ENCODE measurements at places on chromosomes 16 and 17. TPM values are rescaled to one million over a fixed set of nuclear protein-coding genes. Genes with fewer than 3 reads are reported as not detected.

DNA sequence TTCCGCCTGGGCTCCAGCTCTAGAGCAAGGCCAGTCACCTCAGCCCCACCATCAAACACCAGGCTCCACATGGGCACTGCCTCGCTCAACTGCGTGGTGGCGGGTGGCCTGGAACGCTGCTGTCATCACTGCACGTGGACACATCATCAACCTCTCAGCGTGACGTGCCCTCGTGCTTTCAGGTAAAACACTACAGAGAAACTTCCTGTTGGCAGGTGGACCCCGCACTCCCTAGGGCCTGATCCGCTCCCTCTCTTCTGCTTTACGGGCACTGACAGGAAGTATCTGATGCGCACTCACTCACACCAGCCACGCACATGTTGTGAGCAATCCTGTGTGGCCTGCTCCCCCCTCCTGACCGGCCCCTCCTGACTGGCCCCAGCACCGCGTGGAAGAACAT is 87.4 kb downstream of the ANKRD11 start:
- peak; percentile 52 for DNase-seq

- DNase-seq = no peak
These were observed 121.5 kb downstream of the PCTP start for GRCh38 chr17:55872374-55872773.

DNA sequence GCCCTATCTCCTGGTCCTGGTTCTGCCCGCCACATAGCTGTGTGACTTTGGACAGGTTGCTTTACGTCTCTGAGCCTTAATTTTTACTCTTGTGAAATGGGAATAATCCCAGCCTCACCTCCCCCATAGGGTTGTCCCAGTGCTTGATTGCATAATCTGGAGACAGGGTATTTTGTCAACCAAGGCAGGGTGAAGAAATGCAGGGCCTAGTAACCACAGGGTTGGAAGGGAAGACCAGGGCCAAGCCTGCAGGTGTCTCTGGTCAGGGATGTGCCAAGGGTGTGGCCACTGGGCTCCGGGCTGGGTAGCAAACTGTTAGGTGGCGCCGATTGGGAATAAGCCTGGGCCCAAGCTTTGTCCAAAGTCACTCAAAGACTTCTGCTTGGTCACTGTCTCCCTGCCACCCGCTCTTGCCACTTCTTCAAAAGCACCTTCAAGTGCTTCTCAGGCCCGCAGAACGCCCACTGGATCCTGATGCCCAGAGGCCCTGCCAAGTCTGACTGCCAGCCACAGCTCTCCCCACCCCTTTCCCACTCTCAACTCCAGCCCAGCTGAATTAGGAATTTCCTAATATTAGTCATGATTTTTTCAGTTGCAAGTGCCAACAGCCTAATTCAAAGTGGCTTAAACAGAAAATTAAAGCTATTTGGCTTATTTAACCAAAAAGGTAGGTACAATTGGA is 20.6 kb upstream of the COL1A1 start:
- DNase-seq = no peak

- DNase-seq = no peak
These were observed 55.4 kb downstream of the TENT4B start for GRCh38 chr16:50208460-50208931.

DNA sequence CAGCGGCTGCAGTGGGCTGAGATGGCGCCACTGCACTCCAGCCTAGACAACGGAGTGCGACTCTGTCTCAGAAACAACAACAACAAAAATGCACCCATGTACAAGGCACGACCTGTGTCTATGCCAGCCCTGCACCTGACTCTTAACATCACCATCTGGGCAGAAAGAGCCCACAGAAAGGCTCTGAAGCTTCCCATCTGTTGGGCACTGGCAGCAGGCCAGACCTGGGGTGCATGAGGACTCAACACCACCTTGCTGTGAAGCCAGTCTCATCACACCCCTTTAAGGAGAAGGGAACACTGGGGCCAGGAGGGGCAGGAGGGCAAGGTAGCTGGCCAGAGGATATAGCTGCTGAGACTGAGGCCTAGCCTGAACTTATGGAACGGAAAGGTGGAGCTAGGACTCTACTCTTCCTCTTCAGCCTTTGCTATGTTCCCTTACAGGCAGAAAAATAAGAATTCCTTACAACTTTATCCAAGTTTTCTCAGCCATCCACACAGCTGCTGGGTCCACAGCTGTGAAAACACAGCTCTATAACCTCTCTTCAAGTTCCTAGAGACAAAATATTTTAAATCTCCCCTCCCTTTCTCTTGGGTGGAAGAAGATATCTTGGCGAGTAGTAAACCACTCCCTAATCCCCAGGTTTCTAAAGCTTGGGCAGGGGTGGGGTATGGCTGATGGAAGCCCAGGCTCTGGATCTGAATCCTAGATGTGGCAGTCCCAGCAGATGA is 2.8 kb downstream of the ELOB start:
- DNase-seq = no peak

DNA sequence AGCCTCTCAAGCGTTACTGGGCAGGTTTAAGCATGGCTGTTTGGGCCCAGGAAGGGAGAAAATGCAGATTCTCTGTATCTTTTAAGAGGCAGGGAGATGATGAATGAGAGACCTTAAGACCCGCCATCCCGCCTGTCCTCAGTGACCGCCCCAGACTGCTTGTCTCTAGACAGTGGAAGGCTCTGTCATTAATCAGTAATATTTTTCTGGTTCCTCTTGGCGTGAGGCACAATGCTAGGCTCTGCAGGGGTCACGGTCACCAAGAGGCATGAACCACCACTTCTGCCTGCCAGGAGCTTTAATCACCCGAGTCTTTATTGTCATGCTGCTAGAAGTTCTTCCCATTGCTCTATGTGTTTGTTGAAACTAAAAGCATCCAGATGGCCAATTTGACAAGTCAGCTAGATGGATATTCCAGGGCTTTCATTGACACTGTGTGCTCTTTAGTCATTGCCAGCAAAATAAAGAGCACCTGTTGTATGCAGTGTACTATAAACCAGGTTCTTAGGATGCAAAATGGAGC is 3.2 kb downstream of the SLC6A2 start:
- DNase-seq = no peak

DNA sequence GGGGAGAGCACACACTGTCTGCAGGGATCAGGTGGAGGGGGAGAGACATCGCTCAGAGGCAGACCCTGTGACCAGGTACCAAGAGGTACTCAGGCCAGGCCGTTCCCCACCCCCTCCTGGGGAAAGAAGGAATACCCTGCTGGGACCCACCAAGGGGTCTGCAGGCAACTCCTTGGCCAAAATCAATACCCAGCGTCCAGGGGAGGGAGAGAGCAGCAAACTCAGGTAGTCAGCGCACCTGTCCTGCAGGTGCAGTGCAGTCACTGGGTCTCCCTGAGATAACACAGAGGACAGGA is 57.5 kb upstream of the DOC2B start:
- no peak for DNase-seq

DNA sequence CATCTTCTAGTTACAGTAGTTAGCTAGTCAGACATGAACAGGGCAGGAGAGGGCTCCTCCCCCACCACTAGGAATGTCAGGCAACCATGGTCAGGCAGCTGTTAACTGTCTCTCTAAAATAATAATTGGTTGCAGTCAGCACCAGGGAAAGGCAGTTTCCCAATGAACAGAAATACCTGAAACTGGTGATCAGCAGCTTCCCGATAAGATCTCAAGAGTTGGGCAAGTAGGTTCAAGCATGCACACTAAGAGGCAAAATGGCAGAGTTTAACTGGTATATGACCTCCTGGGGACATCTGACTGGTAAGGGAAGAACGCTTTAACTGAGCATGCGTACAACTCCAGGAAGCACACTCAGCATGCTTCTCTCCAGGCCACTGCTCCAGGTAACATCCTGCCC is 12.6 kb upstream of the XYLT1 start:
- no peak for DNase-seq

DNA sequence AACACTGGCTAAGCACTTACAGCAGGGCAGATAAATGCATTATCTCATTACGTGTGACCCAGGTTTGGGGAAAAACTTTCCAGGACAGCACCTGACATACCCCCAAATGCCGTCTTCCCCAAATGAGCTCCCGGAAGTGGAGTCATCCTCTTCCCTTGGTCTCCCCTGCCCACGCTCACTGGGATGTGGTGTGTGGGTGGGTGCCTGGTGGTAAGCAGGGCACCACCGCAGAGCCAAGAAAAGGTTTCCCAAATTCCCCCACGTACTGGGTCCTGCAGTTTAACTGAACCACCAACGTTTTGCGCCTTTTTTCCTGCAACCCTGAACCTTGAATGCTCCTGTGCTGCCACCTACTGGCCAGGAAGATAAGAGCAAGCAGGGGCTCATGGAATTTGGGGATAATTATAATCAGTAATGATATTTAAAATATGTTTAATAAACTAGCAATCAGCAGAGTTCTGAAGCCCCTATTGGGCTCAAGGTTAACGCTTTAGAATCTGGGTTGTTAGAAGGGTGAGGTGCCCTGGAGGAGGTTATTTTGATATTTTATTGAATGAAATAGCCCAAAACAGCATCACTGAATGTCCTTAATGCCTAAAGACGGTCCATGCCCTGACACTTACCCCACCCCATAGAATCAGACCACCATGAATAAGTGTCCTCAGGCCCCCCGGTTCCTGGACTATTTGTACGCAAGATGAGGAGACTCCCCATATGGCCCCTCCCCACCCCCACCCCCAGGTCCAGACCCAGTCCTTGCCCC is 8.0 kb downstream of the SPPL2C start:
- DNase-seq = peak; percentile 74

DNA sequence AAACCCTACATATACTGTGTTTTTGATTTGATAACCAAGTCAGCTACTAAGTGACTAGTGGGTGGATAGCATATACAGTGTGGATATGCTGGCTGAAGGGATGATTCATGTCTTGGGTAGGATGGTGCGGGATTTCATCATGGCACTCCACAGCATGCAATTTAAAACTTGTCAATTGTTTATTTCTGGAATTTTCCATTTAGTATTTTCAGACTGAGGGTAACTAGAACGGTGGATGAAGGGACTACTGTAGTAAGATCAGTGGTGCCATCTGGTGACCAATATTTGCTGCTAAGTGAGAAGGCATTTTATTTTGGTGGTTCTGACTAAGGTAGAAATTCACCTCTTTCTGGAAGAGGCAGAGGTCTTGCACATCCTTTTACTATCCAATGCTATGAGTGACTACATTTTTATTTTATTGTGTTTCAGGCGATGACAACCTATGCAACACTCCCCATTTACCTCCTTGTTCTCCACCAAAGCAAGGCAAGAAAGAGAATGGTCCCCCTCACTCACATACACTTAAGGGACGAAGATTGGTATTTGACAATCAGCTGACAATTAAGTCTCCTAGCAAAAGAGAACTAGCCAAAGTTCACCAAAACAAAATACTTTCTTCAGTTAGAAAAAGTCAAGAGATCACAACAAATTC is 3.1 kb downstream of the CDC6 start:
- DNase-seq = peak; percentile 19

- DNase-seq = peak; percentile 78
These were observed 67.8 kb downstream of the C16orf78 start for GRCh38 chr16:49441366-49441780.

GRCh38 chr17:34487626-34488025 is 91.8 kb upstream of the TMEM132E start:
- DNase-seq = no peak

DNA sequence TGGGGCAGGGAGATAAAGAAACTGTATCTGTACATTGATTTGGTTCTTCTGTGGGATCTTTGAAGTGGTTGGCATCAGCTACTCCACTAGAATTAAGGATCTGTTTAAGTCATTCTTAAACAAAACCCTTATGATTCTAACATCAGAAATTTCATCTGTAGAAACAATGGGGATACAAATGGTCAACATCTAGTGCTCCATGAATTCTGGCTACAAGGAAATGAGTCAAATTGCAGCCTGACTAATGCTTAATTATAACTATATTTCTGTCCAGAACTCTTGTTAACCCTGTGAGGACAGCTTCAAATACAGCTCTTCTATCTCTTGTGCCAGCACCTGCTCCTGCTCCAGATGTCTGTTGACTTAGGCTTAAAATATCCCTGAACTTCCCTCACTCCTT is 13.9 kb upstream of the GINS3 start:
- no peak for DNase-seq

- DNase-seq = no peak
These were observed 9.7 kb downstream of the ZNHIT3 start for GRCh38 chr17:36496018-36496789.

- DNase-seq = no peak
These were observed 45.1 kb upstream of the ZC3H18 start for GRCh38 chr16:88524973-88525662.

DNA sequence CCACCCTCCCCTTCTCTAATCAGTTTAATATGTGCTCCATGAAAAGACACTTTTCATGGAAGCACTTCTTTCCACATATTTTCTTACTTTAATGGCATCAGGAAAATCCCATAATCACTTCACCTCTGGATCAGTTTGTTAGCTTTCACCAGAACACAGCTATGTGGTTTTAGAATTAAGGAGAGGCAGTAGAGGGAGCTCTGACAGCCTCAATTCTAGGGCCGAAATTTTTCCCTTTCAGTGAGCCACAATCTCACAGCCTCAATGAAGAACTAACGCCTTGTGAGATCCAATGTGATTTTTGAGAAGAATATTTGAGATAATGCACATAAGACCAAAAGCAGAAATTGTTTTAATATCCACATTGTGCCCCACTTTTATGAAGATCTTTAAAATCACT is 1494.0 kb upstream of the CDH8 start:
- no peak for DNase-seq

GRCh38 chr17:66537502-66537901 is 235.1 kb downstream of the PRKCA start:
- DNase-seq = no peak

COA3 gene
- 4.5 TPM for total RNA-seq

SCARF1 gene
- 0.45 TPM for total RNA-seq

OTOA gene
- 0.19 TPM for total RNA-seq

CXCL16 gene
- total RNA-seq = 24.8 TPM
